ENCODE measurements at places on chromosomes 2 and 18. TPM values are rescaled to one million over a fixed set of nuclear protein-coding genes. Genes with fewer than 3 reads are reported as not detected.

SERPINB3 gene
- under 0.01 TPM for total RNA-seq

TANC1 gene
- total RNA-seq: 17.8 TPM

VIT gene
- total RNA-seq: 0.39 TPM

PLGLB2 gene
- total RNA-seq: 0.32 TPM

LYG2 gene
- total RNA-seq: not detected

RFTN2 gene
- total RNA-seq: 4.5 TPM
